ENCODE measurements at places on chromosomes 5 and 9.

DNA sequence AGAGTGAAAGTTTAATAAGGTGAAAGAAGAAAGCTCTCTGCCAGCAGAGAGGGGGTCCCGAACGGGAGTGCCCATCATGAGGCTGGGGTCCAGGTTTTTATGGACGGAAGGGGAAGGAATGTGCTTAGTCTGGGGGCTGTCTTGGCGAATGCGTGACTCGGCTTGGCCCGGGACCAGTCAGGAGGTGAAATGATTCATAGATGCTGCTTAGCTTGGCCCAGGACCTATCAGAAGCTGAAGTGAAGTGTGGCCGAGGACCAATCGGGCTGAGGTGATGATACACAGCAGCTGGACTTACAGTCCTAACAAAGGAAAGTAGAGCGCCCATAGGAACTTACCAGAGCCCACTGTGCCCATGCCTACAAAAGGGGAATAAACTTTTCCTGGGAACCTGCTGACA is 3.9 kb upstream of the FKTN start:
- DNase-seq, result no peak

DNA sequence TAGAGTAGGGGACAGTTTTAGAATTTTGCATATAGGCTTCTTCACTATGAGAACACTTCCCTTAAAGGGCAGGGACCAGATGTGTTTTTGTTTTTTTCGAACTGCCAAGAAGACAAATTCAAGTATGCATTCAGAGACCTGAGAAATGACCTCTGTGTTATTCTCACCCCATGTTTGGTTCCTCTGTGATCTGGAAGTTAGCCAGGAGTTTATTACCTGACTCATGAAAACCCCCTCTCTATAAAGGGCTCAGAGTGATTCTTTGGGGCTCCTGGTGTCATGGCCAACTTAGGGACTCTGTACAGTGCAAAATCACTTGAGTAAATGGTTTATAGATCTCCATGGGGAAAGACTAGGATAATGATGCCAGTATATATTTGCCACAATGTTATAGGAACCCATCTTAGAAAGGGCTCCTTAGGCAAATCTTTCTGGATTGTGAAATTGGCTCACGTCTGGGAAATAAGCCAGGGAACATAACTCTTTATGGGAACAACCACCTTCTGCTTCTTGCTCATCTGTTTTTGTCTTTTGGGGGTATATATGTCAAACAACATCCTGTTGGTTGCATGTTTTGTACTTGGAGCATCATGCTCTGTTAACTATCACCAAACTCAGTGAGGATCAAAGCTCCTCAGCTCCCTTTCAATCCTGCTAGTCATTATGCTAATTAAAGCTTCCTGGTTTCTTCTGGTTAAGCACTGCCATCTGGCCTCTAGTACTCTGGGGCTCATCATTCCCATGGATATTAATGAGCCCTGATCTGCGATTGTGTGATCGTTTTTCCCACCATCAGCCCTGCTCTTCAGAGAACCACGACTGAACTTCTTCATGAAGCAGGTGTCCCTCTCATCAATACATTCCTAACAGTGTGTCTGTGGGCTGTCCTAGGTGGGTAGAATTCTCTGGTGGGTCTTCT is 173.4 kb upstream of the CDH12 start:
- DNase-seq, result no peak

- no peak for DNase-seq
Measured at GRCh38 chr9:70902692-70903131, 218.7 kb downstream of the TRPM3 start.

- DNase-seq, result no peak
Measured at GRCh38 chr5:141850244-141850768, 27.9 kb downstream of the PCDH1 start.

DNA sequence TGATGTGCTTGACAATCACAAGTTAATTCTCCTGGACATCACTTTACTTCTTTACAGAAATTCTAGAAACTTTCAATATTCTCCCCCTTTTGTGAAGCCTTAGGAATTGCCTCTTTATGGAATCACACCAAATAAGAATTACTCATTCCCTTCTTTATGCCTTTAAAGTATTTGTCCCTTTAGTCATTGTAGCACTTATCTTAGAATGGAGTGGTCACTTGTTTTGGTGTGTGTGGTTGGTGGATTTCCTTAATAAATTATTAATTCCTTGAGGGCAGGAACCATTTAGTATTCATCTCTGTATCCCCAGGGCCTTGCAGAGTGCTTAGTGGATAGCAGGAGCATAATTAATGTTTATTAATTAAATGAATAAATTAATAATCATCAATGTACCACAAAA is 307.0 kb downstream of the ARRDC3 start:
- DNase-seq, result no peak

Measured in NCI-H510A (cell line).